Thymus (tissue), 14 donors: ENCODE measurements at places on chromosomes 5 and 9.

DNA sequence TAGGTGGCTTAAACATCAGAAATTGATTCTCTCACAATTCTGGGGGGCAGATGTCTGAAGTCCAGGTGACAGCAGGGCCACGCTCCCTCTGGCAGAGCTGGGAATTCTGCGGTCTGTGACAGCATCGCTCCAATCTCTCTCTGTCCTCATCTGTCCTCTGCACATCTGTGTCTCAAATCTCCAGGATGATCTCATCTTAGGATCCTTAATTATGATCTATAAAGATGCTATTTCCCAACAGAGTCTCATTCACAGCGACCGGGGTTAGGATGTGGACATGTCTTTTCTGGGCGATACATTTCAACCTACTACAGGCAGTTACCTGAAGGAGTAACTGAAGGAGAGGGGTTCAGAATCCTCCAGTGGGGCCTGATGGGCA, 31.4 kb downstream of the ANKRD33B start:
- no peak for DNase-seq

GRCh38 chr9:34047864-34048726, 592 bp downstream of the UBAP2 start:
- DNase-seq = peak; percentile 55

DNA sequence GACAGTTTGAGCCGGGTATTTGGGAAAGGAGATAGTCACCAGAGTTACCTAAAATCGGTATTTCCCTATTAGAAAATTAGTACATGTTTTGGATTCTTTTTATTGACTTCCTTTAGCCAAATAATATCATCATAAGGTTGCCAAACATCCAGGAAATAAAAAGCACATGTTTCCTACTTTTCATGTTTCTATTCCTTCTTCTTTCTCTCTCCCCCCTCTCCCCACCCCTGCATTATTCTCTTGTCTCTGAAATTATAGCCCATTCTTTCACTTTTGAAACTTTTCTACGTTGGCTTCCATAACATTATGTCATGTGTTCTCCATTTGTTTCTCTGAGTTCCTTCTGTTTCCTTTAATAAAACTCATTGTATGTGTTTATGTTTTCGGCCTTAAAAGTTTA, 161.9 kb downstream of the ALDH1A1 start:
- no peak for DNase-seq

DNA sequence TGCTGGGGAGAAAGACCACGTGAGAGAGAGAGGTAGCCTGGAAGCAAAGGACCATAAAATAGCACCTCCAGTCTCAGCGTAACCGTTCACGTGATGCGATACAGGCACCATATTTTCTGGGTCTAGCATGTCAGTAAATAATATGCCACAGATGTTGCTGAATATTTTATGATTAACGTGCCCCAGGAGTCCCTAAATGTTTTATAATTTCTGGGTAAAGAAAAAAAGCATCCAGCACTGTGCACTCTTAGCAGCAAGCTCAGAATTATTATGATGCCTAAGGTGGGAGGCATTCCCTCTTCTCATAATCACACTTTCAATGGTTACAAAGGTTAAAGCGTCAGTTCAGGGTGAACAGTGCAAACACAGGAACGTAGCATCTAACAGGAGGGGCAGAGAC, 121.8 kb downstream of the CAVIN4 start:
- no peak for DNase-seq

DNA sequence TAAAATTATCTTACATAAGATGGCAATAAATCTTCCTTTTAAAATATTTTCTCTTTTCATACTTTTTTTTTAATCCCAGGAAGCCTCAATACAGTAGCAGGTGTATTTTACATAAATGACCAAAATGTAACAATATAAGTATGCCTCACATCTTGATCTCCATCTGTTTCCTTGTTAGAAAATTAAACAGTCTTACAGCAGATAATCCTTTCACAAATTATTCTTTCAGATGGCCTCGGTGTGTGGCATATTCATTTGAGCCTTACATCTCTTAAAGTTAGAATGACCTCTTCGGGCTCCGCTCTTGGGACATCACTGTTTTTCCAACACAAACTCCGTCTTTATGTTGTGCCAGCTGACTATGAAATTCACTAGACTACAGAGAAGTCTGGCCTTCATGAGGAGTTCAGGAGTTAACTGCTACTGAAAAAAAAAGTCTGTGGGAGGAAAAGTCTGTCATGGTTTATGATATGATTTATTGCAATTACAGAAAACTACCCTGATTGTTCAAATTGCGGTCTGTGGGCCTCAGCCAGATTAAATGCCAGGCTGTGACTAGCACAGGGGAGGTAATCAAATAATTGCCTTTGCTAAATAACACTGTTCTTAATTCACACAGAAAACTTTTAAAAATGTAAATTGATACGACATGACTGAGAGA, 292.9 kb upstream of the PUM3 start:
- no peak for DNase-seq

- DNase-seq = no peak
Observed at GRCh38 chr5:108728566-108729241, 19.0 kb upstream of the FER start.

- DNase-seq = peak; percentile 18
Observed at GRCh38 chr5:41925555-41925951, 472 bp downstream of the FBXO4 start.

GRCh38 chr5:163813900-163814299, 308.5 kb downstream of the MAT2B start:
- no peak for DNase-seq

DNA sequence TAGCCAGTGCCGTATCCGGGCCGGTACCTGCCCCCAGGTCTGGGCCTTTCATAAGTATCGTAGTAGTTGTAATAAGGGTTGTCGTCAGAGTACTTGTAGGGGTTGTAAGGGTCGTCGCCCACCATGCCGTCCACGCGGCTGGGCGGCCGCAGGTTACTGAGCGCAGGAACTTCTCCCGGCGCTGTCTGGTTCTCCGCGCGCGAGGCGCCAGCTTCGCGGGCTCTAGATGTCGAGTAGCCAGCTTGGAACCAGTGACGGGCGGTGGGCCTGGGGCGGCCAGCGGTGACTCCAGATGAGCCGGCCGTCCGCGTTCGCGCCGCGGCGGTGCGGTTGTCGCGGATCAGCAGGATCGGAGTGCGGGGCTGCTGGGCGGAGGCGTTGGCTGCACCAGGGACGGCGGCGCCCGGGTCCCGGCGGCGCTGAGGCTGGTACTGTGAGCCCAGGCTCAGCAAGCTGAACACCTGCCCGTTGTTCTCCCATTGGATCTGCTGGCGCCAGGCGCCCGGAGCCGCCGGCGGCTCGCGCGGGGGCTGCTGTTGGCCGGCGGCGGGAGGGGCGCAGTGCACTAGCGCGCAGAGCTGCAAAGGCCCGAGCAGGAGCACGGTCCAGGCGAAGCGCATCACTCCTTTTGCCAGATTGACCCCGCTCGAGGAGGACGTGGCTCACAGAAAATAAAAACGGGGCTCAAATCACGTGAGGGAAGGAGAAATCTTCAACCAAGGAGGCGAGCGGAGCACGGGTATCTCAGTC, 518 bp downstream of the LOX start:
- DNase-seq = no peak

DNA sequence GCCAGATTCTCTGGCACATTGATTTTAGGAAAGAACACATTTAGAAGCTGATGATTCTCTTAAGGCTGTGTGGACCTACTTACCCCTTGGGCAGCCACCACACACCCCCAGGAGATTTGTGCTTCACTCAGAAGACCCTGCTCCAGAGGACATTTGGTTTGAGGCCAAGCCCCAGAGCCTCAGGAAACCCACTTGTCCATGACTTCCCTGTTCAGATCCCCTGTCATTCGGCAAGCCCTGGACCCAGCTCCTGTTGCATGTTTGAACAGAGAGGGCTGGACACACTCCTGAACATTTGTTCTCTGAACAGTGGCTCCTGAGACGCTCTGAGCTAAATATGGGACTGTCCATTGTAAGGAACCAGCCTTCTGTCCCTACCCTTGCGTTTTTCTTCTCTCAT, 82.1 kb downstream of the AMBP start:
- DNase-seq = no peak

DNA sequence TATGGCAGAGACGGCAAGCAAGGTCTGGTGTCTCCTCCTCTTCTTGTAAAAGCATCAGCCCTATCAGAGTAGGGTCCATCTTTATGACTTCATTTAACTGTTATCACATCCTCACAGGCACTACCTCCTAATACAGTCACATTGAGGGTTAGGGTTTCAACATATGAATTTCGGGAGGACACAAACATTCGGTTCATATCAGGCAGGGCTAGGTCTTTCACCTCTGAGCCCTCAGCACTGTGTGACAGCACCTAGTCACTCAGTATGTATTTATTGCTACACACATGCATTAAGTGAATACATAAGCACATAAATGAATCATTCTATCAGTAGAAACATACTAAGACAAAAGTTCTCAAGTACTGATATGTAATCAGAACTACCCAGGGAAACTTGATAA, 9.4 kb upstream of the BTF3 start:
- DNase-seq = no peak

- no peak for DNase-seq
Observed at GRCh38 chr9:34550681-34551270, 28.0 kb upstream of the ENHO start.

DNA sequence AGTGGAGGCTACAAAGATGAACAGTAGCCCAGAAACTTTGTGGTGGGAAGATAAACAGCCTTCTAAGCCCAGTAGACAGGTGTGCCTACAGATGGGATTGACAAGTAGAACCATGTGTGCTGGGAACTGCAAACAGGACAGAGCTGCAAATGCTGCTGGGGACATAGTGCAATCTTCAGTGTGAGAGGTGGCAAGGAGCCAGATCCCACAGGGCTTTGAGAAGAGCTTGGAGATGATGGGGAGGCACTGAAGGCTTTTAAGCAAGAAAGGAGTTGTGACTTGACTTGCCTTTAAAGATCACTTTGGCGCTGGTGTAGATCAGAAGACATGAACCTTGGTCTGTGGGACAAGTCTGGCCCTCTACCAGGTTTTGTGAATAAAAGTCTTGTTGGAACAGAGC, 675.2 kb downstream of the ACTL7B start:
- DNase-seq = no peak

- no peak for DNase-seq
Observed at GRCh38 chr5:98753507-98753906, 20.0 kb upstream of the RGMB start.

GRCh38 chr5:119070578-119070827, 384 bp upstream of the DMXL1 start:
- no peak for DNase-seq

GRCh38 chr5:14676320-14676719, 11.8 kb downstream of the OTULIN start:
- DNase-seq = no peak

GRCh38 chr5:132238169-132238744, 10.6 kb upstream of the P4HA2 start:
- DNase-seq = peak; percentile 74

DNA sequence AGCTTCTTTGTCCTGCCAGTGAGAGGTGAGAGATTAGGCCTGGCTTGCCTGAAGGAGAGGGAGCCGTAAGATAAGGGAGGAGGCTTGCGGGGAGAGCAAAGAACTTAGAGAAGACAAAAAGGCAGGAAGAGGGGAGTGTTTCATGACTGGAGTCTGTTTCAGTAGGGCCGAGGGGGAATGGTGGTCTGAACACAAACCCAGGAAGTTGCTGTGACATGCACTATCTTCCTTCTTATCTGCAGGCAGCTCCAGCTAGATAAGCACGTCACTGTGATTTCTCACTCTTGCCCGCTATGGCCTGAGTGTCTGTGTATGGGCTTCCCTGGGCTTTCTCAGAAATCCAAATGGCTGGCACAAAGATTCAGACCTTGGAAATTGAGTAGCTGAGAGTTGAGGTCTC, 307.5 kb upstream of the CLINT1 start:
- DNase-seq = no peak

- DNase-seq = no peak
Observed at GRCh38 chr9:34611251-34611810, 566 bp downstream of the RPP25L start.

GRCh38 chr9:18795947-18796671, 236.9 kb downstream of the SAXO1 start:
- no peak for DNase-seq

- no peak for DNase-seq
Observed at GRCh38 chr9:133059623-133060022, 2.2 kb upstream of the CEL start.

- DNase-seq = no peak
Observed at GRCh38 chr5:147658293-147658932, 124.1 kb downstream of the JAKMIP2 start.

DNA sequence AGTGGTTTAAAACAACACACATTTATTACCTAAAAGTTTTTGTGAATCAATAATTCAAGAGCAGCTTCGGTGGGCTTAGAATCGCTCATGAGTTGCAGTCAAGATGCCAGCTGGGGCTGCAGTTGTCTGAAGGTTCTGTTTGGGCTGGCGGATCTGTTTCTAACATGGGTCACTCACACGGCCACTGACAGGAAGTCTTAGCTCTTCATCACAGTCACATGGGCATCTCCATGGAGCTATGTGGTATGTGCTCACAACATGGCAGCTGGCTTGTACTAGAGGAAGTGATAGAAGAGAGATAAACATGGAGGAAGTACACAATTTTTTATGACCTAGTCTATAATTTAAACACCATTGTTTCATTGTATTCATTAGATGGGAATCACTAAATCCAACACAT, 11.2 kb downstream of the KLHL9 start:
- DNase-seq = no peak

- no peak for DNase-seq
Observed at GRCh38 chr5:179261301-179262125, 83.7 kb downstream of the ADAMTS2 start.

GRCh38 chr5:40491644-40492043, 188.1 kb upstream of the PTGER4 start:
- DNase-seq = no peak

DNA sequence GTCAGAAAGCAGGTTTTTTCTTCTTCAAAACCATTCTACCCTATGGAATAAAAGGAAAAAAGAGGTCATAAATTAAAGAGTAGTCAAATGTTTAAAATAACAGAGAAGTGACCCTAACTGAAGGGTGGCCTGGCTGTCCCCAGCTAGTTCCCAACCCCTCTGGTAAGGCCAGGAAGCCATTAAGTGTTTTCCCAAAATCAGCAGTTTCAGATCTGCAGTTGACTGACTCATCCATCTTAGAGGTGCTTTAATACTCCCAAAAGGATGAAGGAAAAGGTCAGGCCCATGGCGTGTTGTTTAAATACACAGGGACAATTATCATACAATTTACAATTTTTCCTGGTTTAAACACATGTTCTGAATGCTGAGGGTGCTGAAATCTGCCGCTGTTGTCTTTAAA, 47.9 kb upstream of the TBC1D9B start:
- DNase-seq = no peak

GRCh38 chr9:17635115-17635890, 56.4 kb downstream of the SH3GL2 start:
- DNase-seq = no peak

- no peak for DNase-seq
Observed at GRCh38 chr5:158908425-158909220, 191.1 kb downstream of the EBF1 start.
